ENCODE measurements at places on chromosomes 12 and 14.
A peak's percentile ranks its signal among the peaks of the same experiment; 100 is the strongest.

GRCh38 chr14:96264853-96265252 is 8.8 kb downstream of the BDKRB1 start:
- DNase-seq, result no peak

- no peak for DNase-seq
These were observed 110.4 kb upstream of the RFLNA start for GRCh38 chr12:124184456-124184855.

GRCh38 chr12:32777159-32777558 is 21.5 kb upstream of the YARS2 start:
- no peak for DNase-seq

DNA sequence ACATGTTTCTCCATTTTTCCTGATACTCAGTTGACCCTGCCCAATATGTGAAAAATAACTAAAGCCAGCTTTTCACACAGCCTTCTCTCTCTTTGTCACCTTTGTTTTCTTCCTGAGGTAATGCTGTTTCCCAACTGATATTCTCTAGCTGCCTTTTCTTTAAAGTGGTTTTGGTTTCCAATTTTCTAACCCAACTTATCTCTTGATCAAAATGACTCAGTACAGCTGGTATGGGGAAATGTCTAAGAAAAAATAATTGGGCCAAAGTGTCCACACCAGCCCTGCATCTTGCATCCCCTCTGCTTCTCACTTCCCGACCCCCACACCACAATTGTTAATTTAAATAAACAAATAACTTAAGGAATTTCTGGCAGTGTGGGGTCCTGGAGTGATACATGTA is 193.8 kb downstream of the SYT1 start:
- DNase-seq, result no peak

- no peak for DNase-seq
These were observed 222.1 kb downstream of the C12orf42 start for GRCh38 chr12:103273645-103274044.

DNA sequence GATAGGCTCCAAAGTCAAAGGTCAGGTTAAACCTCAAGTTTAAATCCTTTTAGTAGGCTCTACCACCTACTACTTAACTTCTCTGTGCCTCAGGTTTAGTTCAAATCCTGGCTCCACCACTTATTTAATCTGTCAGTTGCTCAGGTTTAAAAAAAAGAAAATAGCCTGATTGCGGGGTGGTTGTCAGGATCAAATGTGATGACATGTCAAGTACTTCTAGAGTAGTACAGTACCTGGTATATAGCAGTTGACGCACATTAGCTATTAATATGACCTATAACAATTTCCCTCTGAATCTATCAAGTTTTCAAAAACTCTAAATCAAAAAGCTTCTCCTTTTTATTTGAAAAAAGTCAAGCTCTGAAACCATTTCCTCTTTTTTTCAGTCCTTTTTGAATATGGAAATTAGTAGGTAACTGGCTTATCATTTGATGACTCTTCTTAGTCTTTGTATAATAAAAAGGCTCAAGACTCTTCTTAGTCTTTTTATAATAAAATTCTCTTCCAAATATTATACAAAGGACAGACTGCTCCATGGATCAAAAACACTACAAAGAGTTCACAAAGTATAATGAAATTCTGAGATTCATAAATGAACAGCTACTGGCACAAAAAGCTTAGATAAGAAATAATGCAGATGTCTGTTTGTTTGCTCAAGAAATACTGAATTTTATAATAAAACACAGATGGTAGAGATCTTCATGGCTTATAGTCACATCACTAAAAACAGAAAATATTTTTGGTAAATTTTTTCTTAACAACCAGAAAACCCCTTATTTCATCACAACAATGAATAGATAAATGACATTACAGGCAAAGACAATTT is 5.0 kb downstream of the OSBPL8 start:
- no peak for DNase-seq

- DNase-seq, result no peak
These were observed 25.6 kb downstream of the PRKAB1 start for GRCh38 chr12:119693511-119693910.

DNA sequence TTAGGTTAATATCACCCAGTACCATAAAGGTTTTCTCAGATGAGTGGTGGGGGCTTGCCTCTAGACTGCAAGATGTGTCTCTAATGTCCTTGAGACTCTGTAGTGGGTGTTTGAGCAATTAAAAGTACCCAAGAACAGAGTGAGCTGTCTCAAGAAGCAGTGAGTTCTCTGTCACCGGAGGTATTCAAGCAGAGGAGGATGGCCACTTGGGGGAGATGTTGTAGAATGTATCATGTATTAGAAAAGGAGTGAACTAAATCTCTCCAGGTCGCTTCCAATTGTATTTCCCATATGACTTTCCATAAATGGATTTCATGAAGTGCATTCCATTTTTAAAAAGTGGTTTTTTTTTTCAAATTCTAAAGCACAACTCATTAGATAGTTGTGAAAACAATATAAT is 35.0 kb downstream of the SLC17A8 start:
- DNase-seq, result no peak

DNA sequence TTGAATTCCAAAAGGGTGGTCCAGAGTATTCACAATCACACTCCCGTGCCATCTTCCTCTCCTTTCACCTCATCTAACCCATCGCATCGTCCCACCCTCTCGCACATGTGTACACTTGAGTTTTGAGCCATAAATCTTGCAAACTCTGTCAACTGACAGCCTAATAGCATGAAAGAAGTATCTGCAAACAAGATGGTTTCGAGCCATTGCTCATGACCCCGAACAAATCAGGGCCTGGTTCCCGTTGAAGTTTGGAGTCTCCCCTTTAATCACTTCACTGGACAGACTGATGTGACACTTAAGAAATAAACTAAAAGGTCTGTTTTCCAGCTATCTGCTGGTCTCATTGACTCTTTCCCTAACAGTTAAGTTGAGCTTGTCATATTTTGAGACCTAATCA is 223.6 kb upstream of the SOX5 start:
- no peak for DNase-seq

DNA sequence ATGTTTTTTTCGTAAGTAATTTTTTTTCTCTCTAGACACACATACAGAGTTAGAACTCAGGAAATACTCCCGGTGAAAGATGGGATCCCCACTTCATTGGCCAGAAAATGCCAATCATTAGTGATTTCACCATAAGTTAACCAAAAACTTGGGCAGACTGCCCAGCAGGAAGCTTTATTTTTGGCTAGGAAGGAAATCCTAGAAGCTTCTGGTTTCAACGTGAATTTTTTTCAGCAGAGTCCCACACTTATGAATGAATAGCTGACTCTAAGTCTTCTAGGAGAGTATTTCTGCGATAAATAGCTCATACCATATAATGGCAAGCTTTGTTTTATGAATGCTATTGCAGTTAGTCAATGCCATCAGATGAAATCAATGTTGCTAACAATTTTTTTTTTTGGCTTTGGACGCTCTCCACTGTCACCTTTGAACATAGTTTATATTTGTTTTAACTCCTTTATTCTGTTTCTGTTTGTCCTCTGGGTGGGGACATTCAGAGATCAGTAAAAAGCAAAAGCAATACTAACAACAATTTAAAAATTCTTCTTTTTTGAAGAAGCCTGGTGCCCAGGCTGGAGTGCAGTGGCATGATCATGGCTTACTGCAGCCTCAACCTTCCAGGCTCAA is 9.5 kb downstream of the PPP1CC start:
- DNase-seq, result no peak

- DNase-seq, result no peak
These were observed 6.3 kb upstream of the TMEM179 start for GRCh38 chr14:104610749-104611310.

DNA sequence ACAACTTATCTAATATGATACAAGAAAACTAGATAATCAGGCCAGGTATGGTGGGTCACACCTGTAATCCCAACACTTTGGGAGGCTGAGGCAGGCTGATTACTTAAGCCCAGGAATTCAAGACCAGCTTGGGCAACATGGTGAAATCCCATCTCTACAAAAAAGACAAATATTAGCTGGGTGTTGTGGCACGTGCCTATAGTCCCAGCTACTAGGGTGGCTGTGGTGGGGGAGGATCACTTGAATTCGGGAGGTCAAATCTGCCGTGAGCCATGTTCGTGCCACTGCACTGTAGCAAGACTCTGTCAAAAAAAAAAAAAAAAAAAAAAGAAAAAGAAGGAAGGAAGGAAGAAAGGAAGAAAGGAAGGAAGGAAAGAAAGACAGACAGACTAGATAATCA is 27.0 kb downstream of the ZCRB1 start:
- DNase-seq, result no peak

DNA sequence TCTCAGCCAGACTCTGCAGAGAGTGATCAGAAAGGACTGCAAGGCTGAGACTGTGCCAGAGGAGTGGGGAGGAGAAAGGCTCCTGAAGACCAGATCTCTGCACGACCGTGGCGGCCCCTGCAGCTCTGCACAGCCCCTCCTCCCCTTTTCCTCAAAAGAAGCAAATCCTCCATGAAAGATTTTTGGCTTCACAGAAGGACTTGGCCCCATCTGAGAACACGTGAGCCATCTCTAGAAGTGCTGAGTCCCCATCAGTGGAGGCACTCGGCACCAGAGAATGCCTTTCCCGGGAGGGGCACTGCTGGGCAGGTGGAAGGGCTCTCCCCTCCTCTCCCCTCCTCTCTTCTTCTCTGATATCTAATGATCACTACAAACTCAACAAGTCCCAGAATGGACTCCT is 6.8 kb downstream of the FIGNL2 start:
- no peak for DNase-seq

DNA sequence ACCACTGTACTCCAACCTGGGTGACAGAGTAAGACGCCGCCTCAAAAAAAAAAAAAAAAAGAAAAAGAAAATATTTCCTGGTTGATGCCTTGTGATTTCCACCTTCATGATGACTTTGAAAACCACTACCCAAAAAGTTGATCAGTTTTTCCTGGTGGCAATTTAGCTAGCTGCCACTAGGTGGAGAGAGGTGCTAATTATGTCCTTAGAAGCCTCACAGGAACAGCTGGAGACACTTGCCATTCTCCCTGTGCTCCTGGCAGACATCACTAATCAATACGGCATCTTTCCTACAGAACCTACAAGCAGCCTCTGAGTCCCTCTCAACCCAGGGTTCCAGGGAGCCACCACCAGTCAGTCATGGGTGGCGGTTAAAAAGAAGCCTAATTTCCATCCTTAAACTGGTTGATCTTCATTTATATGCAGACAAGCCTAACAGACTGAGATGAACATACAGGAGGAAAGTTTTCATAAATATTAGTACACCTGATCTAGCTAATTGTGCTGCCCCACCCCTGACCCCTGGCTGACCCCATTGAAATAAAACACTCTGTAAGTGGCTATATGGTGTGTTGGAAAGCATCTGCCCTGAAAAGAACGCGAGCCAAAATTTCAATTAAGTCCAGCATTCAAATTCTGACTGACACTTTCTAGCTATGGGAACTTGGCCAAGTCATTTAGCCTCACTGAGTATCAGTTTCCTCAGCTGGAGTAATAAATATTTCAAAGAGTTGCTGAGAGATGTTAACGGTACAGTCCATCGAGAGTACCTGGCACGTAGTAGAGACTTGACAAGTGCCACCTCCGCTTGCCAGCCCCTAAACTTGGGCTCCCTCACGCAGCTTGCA is 6.2 kb upstream of the OAS1 start:
- peak; percentile 34 for DNase-seq

DNA sequence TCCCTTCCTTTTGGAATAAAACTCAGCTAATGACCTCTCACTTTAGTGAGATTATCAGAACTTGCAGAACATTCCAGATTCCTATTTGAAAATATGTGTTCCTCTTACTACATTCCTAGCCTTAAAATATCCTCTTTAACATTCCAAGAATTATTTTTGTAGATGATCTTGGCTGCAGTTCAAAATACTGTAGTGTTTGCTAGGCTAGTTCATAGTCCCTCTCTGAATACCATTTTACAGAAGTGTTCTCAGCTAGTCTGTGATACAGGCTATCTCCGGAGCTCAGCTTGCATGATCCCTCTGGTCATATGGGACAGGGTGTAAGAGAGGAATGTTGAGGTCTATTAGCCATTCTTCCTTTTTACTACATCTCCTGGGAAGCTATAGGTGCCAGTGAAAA is 17.6 kb upstream of the GPR33 start:
- no peak for DNase-seq

DNA sequence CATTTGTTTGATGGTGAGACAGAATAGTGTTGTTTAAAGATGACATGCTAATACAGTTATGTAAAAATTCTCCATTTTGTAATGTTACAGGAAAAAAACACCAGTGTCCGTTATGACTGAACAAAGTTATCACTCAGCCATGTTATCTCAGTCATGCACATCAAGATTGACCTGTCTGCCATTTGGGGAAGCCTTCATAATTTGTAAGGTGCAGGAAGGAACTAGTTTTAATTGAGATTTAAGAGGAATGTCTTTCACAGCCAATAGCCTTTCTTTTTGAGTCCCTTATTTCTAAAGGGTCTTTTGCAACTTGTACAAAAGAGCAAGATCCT is 432.2 kb downstream of the RAD51B start:
- no peak for DNase-seq

- DNase-seq, result peak; percentile 48
These were observed at the start of gene SCN8A for GRCh38 chr12:51591016-51591901. SCN8A (plus strand) TSS chr12:51591233; CDS start chr12:51662818, 71,585 bp downstream.

DNA sequence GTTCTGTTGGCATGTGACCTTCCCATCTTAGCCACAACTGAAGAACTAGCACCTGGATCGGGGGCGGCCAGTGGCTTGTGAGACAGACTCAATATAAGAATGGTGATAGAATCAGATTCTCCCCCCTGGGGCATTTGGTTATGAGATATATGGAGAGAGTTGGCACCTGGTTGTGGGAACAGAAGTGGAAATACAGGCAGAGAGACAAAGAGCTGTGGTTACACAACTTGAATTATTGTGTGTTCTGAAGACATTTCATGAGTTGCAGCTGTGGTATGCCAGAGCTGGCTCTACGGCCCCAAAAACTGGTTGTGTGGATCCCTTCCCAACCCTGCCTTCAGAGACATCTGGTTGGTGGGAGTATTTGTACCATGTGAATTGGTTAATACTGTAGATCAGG is 2.9 kb upstream of the MSRB3 start:
- no peak for DNase-seq

- DNase-seq, result no peak
These were observed 45.0 kb downstream of the GPR65 start for GRCh38 chr14:88049936-88050335.

- DNase-seq, result no peak
These were observed 24.6 kb upstream of the LTBP2 start for GRCh38 chr14:74636424-74637177.

DNA sequence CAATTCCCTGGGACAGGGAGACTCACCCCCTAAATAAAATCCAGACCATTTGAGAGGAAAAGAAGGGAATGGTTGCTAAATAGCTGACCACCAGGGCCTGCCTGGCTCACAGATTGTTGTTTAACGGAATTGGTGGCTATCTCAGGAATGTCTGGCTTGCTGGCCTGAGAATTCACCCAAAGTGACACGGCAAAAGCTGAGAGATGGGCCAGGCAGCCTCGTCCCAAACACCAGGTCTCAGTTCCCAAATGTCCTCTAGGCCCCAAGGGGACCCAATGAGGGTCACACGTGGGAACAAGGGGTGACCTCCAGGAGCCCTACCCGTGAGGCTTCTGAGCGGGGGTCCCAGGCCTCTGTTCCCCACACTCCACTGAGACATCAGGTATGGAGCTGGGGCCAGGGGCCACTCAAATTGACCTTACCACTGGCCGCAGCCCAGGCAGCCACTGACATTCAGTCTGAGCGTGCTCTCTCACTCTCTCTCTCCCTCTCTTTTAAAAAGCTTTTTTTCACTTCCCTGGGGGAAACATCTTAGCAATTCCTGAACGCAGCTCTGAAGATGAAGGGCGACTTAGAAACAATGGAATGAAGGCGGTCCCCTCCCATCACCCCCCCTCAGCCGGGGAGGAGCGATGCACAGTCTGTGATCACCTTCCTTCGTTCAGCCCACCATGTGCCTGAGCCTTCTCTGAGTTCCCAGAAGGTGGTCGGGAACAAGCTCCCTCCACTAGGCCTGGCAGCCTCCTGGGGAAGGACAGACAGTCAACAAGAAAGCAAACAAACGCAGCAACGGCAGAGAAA is 131.2 kb downstream of the SCARB1 start:
- DNase-seq, result no peak
